GM12878 (cell line): ENCODE measurements at places on chromosomes 1 and 21. TPM values are rescaled to one million over a fixed set of nuclear protein-coding genes. Genes with fewer than 3 reads are reported as not detected.

- no peaks in the 10 kb centered on the region for H3K27me3 ChIP-seq
- no peak for DNase-seq
- H3K4me3 ChIP-seq, result no peak overlapping the region
- 0 out of 2 replicates have a peak overlapping the region, but pooled peaks have one; percentile 10 for H3K27ac ChIP-seq
- H3K4me1 ChIP-seq, result peaks cover 10% of the 10 kb centered on the region
Measured at GRCh38 chr1:108925920-108926319, 37.4 kb downstream of the CLCC1 start.

DNA sequence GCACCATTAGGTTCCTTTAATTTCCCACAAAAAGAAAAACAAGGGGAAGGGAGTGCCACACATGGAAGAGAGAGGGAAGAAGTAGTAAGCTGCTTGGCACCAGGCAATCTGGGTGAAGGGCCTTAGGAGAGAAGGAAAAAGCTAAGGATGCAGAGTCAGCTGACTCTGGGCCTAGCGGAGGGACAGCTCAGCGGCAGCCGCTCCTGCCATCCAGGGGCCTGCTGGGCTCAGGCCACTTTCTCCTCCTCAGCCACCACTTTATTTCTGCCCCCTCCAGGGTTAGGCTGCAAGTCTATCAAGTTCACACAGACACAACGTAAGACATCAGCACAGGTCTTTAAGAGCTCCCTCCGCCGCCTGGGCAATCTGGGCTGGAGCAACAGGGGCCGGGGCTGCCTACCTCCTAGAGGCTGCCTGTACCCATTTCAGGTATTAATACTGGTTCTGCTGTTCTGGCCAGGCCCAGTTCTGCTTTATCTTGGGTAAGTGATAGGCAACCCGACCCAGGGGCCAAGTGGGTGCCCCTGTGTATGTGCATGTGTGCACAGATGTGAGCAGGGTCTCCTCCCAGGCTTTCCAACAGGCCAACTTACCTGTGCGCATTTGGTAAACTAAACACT lies 53.6 kb downstream of the SLC45A1 start:
- H3K4me3 ChIP-seq, result no peak overlapping the region
- H3K36me3 ChIP-seq, result peaks cover 5% of the 10 kb centered on the region
- H3K4me1 ChIP-seq, result no peaks in the 10 kb centered on the region
- DNase-seq, result no peak

DNA sequence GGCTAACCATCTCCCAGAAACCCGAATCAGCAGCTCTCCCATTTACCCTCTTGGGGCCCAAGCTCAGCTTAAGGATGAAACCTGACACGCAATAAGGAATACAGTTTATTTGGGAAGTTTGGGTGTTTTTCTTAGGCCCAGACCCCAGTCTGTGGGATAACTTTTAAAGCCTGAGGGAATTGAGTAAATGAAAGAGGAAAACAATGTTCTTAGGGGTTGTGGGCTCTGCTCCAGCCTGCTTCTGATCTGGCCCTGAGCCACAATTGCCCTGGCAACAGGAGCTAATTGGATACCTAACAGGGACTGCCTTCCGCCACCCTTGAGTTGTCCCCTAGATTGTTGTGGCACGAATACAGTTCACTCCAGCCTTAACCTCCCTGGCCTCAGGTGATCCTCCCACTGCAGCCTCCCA lies 20.1 kb downstream of the DYRK3 start:
- H3K27me3 ChIP-seq, result no peaks in the 10 kb centered on the region
- peaks cover 9% of the 10 kb centered on the region; the same call in 1 of the 2 replicates for H3K36me3 ChIP-seq
- H3K27ac ChIP-seq, result no peak overlapping the region
- DNase-seq, result no peak
- H3K4me1 ChIP-seq, result peaks cover 6% of the 10 kb centered on the region

DNA sequence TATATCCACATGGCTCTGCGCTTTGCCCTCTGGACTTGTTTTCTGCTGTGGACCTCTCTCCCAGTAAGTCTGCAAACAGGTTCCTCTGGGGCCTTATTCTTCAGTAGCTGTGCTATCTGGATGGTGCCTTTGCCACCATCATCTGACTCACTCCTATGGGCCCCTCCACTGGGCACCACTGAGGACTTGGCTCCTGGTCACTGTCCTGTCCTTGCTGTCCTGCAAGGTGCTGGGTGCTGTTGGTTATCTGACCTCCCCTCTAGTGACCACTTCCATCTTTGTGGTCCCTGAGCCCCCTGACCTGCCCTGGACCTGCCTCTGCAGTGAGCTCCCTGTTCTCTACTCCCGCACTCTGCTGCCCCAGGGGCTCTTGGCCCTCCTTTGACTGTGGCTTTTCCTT lies 6.7 kb downstream of the CNIH3 start:
- peaks cover 4% of the 10 kb centered on the region; the same call in 1 of the 2 replicates for H3K27me3 ChIP-seq
- H3K27ac ChIP-seq, result no peak overlapping the region
- no peaks in the 10 kb centered on the region for H3K4me1 ChIP-seq
- no peak overlapping the region for H3K4me3 ChIP-seq
- DNase-seq, result no peak

LCE1D gene
- total RNA-seq, result not detected in 2 replicates

BARHL2 gene
- total RNA-seq, result not detected in 2 replicates

ANKRD45 gene
- not detected in 2 replicates for total RNA-seq

OXCT2 gene
- 0.98 and 1.9 TPM in 2 replicates for total RNA-seq
